ENCODE measurements at places on chromosomes 13 and 19. TPM values are rescaled to one million over a fixed set of nuclear protein-coding genes. Genes with fewer than 3 reads are reported as not detected.

Gene SERPINE3
- not detected for polyA plus RNA-seq

Gene POLR1D
- polyA plus RNA-seq = 137 TPM

Gene NTN5
- polyA plus RNA-seq = not detected

Gene FLT1
- 0.92 TPM for polyA plus RNA-seq

Gene SPTBN4
- polyA plus RNA-seq = 1.1 TPM

Gene ITM2B
- 4.9 TPM for polyA plus RNA-seq

Gene OLFM4
- polyA plus RNA-seq = 0.10 TPM

Gene FXYD7
- not detected for polyA plus RNA-seq

Gene PRR19
- 0.69 TPM for polyA plus RNA-seq

Gene IGFL3
- not detected for polyA plus RNA-seq

Gene ATXN8OS
- polyA plus RNA-seq = not detected

Gene RPS5
- polyA plus RNA-seq = 1,376 TPM

Gene KISS1R
- 0.74 TPM for polyA plus RNA-seq

Gene LAIR1
- 30.7 TPM for polyA plus RNA-seq

Gene MYO16
- not detected for polyA plus RNA-seq

Gene ZNF536
- polyA plus RNA-seq = not detected

Gene PTGER1
- not detected for polyA plus RNA-seq

Gene GPATCH1
- polyA plus RNA-seq = 7.6 TPM

Gene EDNRB
- polyA plus RNA-seq = not detected

Gene NLRP11
- 0.09 TPM for polyA plus RNA-seq

Gene COG6
- 13.0 TPM for polyA plus RNA-seq

Gene KLF1
- 0.13 TPM for polyA plus RNA-seq

Gene ARID3A
- 9.6 TPM for polyA plus RNA-seq

Gene PSG1
- polyA plus RNA-seq = not detected

Gene SLC8A2
- polyA plus RNA-seq = not detected

Gene KCNN4
- polyA plus RNA-seq = 83.0 TPM

Gene CPB2
- 0.77 TPM for polyA plus RNA-seq

Gene MED29
- polyA plus RNA-seq = 31.9 TPM

Gene ACTMAP
- polyA plus RNA-seq = 16.8 TPM

Gene RNASEH2A
- polyA plus RNA-seq = 95.0 TPM

Gene CPT1C
- polyA plus RNA-seq = 0.31 TPM

Gene SELENOV
- polyA plus RNA-seq = not detected

Gene TTC9B
- not detected for polyA plus RNA-seq

Gene KLK2
- 1.6 TPM for polyA plus RNA-seq

Gene ZNF560
- polyA plus RNA-seq = 0.05 TPM

Gene SLC5A5
- not detected for polyA plus RNA-seq

Gene RTBDN
- polyA plus RNA-seq = not detected
